ENCODE measurements at places on chromosomes 6 and 20. TPM values are rescaled to one million over a fixed set of nuclear protein-coding genes. Genes with fewer than 3 reads are reported as not detected.

- no peak for DNase-seq
Measured at GRCh38 chr6:146017672-146018071, 11.2 kb upstream of the GRM1 start.

GRCh38 chr6:21753241-21754108, 159.9 kb downstream of the SOX4 start:
- DNase-seq = no peak

DNA sequence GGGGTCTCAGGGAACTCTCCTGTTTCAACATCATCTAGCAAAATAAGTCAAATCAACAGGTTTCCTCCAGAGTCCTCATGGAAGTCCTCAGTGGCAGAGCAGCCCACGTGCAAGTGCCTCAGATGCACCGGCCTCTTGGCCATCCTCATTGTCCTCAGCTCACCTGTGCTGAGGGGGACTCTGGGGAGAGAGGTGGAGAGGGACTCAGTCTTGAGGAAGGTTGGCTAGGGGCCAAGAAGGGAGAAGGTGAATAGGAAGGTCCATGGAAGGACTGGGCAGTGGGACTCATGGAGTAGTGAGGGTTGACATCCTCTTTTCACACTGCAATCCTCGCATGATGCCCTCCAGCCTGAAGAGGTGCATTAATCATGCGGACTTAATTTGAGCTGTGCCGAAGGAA, 77.9 kb upstream of the DUSP22 start:
- no peak for DNase-seq

DNA sequence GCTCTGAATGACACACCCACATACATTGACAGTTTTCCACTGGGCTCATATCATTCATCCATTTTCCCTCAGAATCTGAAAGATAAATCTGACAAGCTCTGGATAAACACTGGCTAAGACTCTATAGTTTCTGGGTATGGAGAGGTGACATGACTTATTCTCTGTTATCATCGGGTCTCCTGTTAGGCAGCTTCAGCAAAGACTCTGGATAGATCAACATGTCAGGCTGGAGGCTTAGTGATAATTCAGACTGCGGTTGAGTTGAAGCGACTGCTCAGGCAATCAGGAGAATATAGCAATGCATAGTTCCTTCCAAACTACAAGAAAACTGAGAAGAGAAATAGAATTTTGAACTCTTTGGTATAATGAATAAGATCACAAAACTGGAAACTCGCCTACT, 394.6 kb downstream of the CBLN4 start:
- no peak for DNase-seq

DNA sequence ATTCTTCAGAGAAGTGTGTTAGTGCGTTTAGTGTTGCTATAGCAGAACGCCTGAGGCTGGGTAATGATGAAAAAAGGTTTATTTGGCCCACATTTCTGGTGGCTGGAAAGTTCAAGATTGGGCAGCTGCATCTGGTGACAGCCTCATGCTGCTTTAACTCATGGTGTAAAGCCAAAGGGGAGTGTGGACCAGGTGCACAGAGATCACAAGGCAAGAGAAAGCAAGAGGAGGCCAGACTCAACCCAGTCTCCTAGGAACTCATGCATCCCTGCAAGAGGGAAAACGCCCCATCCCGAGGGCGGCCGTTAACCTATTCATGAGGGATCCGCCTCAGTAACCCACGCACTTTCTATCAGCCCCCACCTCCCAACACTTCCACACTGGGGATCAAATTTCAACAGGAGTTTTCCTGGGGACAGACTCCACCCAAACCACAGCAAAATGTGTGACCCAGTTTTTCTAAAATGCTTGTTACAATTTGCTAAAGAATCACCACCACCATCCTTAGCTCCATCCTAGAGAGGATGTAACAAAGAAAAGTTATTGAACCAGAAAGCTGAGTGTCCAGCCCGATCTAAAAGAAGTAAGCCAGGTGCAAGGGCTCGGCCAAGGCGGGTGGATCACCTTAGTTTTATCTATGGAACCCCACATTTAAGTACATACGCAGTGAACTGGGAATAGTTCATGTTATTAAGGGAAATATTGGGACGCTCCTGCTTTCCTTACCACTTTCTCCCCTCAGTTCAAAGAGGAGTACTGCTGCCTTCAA, 164.8 kb downstream of the QKI start:
- DNase-seq = no peak

DNA sequence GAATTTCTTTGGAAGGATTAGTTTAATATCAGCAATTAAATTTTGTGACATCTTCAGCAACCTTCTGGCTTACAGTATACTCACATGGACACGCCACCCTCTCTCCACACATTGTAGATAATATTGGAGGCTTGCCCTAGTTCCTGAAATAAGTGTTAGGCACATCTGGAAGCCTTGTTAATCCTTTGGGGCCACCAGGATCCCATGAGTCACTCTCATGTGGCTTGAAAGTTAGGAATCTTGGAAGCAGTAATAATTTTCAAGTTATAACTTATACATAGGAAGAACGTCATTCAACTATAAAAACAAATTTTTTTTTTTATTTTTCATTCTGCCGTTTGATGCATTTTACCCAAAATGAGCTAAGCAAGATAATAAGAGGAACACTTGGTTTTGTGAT, 20.5 kb downstream of the LAMA4 start:
- DNase-seq = no peak

LRRC73 gene
- 0.89 TPM for polyA plus RNA-seq
